Activated CD4-positive, CD25-positive, alpha-beta regulatory T cell treated with anti-CD3 and anti-CD28 coated beads, Interleukin-2, amount 50 U/mL, for 72 hours (primary cell): ENCODE measurements at places on chromosomes 7 and 10.

- DNase-seq = no peak
These were observed 24.6 kb downstream of the DLD start for GRCh38 chr7:107915541-107915940.

DNA sequence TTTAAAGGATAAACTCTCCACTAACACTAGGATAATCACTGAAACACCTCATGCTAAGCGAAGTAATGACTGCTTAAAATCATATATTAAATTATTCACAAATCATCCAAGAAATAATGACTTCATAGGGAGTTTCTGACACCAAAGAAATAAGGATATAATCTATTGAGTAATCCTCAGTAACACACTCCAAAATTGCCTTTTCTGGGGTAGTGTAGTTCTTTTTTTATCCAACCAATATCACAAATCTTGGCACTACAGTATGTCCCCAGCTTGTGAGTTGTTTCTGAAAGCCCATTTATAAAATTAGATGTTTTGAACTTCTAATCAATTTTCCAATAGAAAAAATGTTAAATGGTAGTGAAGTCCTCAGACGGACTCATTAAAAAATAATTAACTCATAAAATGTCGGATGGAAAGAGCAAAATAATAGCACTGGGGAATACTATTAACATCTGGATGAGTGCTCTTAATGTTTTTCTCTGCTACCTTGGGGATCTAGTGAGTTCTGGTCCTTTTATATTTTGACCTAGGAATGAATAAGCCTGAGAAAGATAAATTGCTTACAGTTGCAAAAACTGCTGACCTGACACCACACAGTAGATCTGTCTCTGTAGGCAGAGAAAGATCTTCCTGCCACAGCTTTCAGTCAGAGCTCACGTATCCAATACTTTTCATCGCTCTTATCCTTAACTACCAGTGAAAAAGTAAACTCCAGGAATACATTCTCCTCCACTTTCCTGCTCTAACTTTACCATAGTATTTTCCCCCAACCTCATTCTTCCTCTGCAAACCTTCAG, 618.5 kb upstream of the ANKRD30A start:
- no peak for DNase-seq

DNA sequence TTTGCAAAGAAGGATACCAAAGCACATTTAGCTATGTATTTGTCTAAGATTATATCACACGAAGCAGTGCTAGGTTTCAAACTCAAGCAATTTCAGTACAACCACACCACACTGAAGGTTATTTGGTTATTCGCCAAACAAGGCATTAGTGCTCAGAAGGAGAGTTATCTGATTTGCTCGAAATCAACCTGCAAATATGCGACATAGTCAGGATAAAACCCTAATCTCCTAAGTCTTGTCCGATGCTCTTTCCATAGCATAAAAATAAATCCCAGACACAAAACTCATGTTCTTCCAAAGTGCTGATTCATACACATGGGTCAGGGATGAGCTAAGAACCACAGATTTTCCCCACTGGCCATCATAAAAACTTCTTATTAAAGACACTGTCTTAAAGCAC, 1288.0 kb upstream of the SORCS1 start:
- no peak for DNase-seq

GRCh38 chr10:97861097-97861750, 11.6 kb downstream of the GOLGA7B start:
- no peak for DNase-seq

DNA sequence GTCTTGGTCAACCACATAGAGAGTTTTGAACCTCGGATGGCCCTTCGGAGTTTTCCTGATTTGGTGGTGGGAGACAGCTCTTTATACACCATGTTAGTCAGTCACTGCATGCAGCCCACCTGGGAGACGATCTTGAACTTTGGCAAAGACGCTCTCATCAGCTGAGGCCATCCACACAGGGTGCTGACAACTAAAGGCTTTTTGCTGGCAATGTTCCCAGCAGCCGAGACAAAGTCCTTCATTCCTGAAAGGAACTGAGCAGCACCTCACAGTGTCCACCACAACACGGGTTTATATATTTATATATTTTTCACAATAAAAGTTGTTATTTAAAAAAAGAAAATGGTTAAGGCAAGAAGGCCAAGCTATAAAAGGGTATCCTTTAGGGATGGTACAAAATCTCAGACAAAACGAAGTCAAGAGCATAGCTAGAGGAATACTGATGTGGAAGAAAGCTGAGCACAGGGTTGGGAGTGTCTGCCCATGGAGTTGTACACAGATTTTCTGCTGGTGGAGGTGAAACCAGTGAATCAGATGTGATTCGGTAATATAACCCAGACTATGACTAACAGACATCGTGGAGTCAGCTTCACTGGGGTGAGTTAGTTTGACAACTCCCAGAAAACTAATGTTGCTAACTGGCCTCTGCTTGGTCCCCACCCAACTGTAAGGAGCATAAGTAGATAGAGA, 27.4 kb upstream of the CAPZA2 start:
- DNase-seq = no peak

DNA sequence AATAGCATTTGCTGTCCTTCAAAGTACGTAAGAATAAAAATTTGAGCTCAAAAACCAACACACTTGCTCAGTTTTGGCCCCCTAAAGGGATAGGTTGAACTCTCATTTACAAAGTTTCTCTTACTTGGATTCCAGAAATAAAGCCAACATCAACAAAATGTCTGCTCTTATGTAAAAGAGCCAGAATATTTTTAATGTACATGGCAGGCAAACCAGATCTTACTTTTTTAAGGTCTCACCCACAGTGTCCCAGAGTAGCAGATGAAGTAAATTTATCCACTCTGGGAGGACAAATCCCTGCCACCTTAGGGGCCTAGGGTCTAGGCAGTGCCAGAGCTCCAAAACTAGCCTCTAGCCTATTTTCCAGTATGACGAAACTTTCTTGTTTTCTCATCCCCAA, 159.6 kb downstream of the SKAP2 start:
- DNase-seq = no peak

DNA sequence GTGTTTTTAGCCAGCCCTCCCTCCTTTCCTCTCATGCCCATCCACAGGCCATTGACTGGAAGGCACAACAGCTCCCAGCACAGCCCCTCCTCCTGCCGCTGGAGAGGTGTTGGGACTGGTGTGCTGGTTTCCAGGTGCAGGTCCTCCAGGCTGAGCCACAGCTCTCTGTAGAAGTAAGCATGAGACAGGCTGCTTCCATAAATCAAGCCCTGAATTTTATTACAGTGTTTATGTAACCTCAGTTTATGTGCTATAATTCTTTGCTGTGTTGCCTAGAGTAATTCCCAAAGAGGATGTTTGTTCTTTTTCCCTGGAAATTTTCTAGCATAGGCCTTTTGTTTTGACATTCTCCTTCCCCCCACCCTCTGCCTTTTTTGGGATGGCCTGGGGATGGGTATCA, 445.8 kb downstream of the AUTS2 start:
- DNase-seq = no peak

GRCh38 chr10:42924484-42924883, 141.9 kb downstream of the BMS1 start:
- no peak for DNase-seq

DNA sequence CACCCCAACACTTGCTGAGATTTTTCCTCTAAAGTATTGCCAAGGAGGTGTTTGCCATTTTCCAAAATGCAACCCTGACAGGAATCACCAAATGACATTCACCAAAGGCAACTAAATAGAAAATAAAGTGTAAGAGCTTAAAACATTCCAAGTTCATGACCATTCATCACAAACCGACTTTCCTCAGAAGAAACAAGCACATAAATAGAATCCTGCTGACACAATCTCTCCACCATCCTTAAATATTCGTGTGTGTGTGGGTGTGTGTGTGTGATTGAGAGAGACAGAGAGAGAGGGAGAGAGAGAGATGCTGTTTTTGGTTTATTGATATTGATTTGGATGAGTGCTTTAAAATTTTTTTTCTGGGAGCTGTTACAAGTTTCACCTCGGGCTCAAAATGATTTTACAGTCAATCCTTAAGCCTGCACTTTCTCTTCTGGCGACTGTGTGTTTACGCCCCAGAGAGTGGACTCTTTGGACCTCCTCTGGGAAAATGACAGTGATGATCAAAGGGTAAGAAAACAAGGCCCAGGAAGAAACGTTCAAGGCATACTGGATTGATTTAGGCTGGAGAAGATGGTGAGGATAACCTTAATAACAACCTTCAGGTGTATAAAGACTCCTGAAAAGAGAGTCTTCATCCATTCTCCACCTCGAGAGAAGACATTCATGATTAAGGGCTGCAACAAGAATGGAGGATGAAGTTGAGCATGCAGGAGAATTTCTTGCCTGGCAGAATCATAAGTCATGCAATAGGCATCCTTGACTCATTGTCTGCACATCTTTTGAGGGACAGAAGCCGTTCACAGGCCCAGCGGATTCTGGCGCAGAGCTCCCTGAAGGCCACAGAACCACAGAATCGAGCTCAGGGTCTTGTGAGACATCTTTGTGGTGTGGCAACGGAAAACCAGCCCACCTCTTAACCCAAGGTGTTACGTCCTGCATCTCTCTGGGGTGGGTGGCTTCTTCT, 104.4 kb upstream of the FGFR2 start:
- DNase-seq = no peak

DNA sequence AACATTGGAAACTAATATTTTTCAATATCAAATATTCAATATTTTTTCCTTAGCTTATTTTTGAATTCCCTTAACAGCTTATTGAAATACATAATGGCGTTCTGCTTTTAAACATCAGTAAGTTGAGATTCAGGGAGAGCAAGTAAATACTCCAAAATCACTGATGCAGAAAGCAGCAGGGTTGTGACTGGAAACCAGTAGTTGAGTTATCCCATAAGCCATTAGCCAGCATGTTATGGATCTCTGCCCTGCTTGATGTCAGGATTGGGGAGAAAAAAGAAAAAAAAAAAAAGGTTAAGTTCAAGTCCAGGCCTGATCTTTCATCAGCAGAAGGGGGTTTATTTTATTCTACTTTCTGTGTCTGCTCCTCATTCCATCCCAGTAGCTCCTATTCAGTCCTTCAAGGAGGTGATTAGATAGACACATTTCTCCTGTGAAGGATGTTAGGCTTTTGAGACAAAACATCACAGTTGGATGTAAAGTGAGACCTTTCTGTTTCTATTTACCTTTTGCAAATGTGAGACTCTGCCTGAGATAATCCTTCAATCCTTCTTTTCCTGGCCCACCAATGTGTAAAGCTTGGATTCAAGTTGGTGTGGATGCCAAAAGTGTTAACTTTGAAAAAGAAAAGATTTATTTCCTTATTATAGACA, 110.9 kb upstream of the HDAC9 start:
- no peak for DNase-seq

DNA sequence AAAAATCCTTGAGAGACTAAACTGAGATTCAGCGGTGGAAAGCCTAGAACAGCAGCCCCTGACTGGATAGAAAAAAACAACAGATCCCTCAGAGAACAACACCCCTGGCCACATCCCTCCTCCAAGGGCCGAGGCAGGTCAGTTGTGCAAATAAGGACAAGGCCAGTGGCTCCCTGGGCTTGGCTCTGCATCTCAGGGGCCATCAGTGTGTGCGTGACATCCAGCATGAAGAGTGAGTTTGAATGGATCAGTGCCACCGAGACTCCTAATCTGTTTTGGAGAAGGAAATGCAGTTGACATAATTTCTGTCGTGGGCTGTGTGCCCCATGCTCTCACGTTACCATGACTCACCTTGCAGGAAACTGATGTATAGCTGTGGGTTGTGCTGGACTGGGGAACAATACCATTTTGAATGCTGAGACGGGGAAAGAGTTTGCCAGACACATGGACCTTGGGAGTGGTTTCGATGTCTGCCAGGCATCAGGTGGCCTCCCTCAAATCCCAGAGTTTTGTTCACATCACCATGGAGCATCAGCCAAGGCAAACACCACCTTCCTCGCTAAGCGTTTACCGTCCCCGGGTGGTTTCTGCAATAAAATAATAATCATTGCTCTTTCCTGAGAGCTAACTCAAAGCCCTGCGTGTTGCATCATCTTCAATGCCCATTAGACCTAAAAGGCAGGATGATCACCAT, 153.2 kb upstream of the FZD8 start:
- DNase-seq = no peak

- no peak for DNase-seq
These were observed 89.4 kb downstream of the OAT start for GRCh38 chr10:124329362-124329761.

GRCh38 chr7:47580811-47581331, 1.0 kb downstream of the TNS3 start:
- DNase-seq = no peak

DNA sequence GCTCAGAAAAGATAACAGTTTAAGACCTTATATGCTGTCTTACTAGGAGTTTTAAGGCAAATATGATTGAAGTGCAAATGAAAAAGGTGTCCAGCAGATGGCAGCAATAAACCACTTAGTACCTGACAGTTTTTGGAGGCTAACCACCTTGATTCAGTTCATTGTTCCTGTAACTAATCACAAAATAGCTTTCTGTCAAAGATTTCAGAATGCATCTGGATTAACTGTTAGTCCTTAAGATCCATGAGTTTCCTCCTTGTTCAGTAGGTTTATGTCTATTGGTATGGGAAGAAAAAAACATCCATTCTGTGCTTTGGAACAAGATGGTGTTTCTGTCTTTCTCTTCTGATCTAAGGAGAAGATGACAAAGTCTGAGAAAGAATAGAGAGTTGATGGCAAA, 46.6 kb downstream of the CCSER2 start:
- DNase-seq = no peak

DNA sequence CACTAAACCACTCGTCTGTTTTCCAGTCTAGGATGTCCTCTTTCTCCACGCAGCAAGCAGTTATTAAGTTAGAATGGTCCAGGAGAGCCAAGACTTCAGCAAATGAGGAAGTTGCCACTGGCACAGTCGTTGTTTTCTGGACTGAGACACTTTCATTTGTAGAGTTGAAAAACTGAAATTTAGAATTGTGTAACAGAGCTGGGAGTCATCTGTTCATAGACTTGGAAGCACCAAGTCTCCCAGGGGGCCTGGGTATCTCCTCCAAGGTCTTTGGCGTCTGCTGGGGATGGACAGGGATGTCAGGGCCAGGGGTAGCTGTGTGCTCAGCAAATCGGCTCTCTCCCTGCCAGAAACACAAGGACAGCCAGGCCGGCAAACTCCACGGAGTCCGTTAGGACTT, 208.4 kb downstream of the FANK1 start:
- no peak for DNase-seq

DNA sequence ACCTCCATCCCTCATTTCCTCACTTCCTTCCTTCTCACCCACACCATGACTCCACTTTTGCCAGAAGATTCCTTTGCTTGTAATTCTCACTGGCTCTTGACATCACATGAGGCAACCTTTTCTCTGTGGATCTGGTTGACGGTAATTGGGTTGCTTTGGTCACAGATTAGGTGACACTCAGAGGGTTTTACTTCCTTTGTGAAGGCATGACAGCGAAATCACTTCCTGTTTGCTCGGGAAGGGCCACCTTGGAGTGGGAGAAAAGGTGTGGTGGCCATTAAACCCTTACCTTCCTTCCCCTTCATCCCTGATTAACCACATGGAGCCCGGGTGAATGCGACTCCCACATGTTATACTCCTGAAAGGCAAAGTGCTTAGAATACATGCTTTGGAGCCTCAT, 30.2 kb downstream of the CUZD1 start:
- no peak for DNase-seq

DNA sequence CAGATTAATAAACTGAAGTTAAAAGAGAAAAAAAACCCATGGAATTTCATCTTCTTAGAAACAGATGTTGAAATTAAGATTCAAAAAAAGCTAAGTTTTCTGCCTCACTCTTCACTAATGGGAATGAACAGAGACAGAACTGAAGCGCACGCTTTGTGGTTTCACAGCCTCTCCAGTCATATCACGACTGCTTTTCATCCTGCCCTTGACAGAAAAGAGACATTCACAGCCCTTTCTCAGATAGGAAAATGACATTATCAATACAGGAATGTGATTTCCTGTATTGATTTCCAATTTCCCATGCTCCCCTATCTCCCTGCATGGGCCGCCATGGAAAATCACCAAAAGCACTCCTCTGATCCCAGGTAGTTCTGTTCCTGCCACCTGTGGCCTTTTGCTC, 108.2 kb downstream of the PFKFB3 start:
- DNase-seq = no peak
